ENCODE measurements at places on chromosomes 4 and X.

DNA sequence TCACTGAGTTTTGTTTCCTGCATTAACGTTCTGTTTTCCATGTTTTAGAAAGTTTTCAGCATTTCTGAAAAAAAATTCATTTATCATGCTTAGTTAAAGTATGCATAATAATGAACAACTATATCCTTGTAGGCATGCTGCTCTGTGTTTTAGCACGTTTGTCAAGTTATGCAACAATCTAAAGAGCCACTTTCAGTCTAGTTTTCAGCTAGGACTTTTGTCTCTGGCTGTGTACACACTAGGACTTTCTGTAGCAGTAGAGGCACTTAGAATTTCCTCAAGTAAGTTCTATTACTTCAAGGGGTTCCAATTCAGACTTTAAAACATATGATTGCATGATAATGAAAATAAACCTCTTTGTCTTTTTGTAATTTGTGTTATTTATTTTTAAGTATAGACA, 12.4 kb downstream of the DCAF8L1 start:
- DNase-seq, result no peak

DNA sequence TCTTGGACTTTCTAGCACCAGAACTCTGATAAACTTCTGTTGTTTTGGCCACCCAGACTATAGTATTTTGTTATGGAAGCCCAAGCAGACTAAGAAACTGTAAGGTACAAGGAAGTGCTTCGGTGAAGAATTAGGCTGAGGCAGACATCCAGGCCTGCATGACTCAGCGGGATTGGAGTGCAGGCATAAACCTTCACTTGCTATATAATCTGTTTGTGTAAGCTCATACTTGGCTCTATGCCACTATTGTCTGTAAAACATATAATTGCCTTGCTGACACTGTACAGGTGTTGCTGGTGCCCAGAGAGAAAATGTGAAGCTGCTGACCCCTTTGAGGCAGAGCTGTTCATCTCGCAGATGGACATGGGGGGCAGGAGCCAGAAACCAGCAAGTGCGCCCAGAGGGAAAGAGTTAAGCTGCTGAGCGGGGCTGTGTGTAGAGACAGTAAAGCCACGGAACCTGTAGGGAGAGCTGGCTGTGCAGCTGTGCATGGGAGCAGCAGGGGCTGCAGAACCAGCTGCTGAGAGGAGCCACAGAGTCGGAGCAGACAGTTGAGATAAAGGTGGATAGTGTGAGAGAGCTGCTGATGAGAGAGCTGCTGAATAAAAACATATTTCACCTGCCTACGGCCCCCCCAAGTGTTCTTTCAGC, 96.2 kb downstream of the RBM46 start:
- DNase-seq, result no peak

DNA sequence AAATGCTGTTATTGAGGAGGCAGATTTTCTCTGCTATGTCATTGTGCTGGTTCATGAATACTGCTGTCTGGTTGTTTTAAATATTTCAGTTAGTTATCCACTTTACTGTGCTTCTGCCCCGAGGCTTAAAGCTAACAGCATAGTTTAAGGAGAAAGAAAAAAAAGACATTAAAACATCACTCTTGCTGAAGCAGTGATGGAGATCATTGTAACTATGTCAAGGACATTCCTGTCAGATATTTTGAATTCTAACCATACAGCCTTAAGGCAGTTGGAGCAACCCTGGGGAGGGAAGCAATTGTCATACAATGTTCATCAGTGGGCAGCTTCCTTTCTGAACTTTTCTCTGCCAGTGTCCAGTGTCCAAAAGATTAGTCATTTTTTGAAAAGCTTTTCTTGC, 199.0 kb upstream of the DDX53 start:
- no peak for DNase-seq

DNA sequence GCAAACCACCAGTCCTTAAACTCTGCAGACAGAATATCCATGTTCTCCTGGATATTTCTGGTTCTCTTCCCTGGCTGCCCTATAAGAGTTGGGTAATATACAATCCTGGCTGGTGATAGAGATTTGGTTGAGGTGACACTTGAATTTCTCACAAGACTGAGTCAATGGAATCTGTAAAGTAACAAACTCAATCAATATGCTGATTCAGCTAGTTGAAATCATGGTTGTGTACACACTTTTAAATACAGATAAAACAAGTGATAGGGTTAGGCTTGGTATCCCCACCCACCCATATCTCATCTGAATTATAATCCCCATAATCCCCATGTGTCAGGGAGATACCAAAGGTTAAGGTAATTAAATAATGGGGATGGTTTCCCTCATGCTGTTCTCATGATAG, 349.2 kb upstream of the MAD2L1 start:
- DNase-seq, result no peak

DNA sequence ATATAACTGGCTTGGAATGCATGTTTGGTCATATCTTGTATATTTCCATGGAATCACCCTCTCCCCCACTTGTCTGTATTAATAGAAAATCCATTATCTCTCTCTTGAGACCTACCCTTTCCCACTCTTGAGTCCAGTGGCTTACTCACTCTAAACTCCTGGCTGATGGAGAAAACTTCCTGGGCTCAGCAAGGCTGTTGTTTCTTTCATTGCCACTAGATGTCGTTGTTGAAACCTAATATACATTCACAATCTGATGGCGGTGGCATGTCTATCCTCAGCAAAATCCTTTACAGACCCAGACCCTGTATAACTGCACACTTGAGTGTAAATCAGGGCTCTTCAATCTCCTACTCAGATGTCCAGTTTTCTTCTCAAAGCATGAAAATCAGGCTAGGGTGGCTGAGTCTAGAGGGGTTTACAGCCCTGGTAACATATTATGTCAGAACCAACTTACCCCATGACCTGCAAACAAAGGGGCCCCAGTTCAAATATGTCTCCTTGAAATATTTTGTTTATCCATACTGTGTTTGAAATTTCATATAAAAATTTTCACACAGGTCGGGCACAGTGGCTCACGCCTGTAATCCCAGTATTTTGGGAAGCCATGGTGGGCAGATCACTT, 70.0 kb upstream of the FAM241A start:
- DNase-seq, result no peak

- no peak for DNase-seq
These were observed 89.4 kb upstream of the NPY2R start for GRCh38 chr4:155119006-155119405.

- DNase-seq, result no peak
These were observed 145.6 kb upstream of the SCML1 start for GRCh38 chrX:17591741-17592110.

DNA sequence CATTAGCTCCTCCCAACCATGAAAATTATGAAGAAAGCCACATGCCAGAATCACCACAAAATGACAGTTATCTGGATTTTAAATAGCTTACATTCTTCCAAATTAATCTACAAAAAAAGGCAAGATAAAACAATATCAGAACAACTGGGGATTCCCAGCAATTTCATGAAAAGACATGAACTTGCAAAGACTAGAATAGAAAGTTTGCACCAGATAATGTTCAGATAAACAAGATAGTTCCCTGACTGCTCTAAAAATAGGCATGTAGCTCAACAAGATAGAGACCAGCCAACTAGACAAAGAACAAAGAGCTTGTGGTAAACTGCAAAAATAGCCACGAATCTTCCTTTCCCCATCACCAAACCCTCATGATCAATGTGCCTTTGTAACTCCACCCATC, 30.3 kb upstream of the DDX53 start:
- DNase-seq, result no peak

DNA sequence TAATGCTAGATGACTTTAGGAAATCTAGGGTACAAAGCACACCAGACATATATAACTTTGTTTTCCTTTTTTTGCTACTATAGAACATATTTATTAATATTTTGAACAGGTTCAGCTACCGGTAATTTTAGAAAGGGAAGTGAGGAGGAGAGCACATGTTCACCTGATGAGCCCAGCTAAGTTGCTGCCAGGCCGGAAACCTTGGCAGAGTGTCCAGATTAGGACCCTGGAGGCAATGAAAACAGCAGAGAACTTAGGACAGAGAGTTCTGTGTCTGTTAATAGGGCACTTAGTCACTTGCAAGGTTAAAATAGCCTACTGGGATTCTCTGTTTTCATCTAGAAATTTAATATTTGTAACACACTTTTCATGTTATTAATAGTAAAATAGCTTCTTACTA, 348.9 kb upstream of the CPEB2 start:
- DNase-seq, result no peak

- no peak for DNase-seq
These were observed 45.4 kb downstream of the STOX2 start for GRCh38 chr4:183950536-183950935.

DNA sequence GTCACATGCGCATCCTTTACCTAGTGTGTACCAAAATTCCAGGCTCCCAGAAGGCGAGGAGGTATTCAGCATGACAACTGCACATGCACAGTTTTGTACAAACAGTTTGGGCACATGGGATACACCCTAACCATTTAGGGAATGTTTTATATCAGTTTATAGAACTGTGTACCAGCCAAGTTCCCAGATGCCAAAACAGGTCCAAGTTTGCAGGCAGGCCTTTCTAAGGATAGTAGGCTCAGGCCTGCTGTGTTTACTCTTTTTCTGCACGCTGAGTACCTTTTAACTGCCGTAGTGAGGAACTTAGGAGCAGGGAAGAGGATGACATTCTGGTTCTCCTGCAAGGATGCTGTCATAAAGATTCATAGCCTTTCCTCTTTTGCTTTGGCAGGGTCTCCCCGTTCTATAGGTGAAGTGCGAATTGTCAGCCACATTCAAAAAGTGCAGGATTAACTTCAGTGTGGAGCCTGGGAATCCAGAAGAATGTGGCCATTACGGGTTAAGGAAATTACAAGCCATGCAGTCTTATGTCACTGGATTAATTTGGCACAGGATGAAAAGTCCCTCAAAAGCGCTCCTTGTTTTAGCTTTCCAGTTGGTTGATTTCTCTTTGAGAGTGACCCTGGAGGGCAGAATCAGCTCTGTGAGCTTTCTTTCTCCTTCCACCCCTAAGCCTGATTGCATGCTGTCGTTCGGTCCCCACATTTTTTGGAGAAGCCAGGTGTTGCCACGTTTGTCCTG, 259.8 kb downstream of the ARHGAP10 start:
- DNase-seq, result no peak

Measured in RWPE2 (cell line).